GM23248 (cell line): ENCODE measurements at places on chromosomes 13 and 19.

GRCh38 chr13:103288114-103288513, 221.9 kb upstream of the SLC10A2 start:
- DNase-seq: no peak

DNA sequence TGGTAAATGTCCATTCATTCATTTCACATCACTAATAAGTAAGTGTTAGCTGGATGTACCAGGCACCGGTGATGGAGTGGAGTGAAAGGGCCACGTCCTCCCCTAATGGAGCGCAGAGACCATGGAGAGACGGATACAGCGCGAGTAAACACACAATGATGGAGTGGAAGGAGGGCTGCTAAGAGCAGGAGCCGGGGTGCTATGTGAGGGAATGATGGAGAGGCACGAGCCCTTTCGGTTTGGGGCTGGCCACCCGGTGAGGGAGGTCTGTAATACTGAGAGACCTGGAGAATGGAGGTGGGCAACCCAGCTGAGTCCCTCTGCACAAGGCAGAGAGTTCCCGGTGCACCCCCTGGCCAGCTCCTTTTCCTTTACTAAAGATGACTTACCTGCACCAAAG, 53.7 kb downstream of the PEPD start:
- DNase-seq: no peak

DNA sequence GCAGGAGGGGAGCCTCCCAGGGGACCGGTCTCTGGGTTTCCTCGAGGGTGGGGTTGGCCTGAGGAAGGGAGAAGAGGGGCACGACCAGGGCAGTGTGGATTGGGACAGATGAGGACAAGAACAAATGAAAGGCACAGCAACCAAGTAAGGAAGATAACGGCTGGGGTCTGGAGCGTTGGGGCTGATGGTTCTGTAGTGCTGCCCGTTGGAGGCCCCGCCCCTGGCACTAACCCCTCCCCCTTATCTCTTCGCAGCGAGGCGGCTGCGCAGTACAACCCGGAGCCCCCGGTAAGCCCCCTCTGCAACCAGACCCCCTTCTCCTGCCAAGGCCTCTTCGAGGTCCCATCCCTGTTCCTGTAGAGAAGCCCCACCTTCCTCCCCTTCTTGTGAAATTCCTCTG, 2.2 kb downstream of the CAPNS1 start:
- no peak for DNase-seq

DNA sequence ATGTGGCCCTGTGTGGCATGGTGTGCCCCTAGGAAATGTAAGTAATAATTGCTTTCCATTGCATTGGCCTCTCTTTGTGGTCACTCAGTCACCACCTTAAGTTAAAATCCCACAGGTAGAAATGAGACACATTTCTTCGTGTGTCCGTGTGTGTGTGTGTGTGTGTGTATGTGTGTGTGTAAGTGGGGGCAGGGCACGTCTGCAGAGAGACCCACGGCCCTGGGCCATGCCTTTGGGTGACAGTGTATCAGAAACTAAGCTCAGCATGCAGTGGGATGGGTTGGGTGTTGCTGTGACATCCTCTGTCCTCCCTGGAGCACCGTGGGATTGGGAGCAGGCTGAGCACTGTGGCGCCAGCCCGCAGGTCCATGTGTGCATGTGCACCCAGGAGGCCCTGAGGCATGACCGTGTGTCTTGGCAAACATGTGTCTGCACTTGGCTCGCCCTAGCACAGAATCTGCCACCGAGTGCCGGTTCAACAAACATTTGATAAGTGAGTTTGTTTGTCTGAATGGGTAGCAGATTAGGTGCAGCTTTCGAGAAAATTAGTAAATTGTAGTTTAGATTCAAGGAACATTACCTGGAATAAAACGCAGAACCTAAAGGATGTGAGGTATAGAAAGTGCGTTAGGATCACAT, 91.8 kb downstream of the WTIP start:
- no peak for DNase-seq

DNA sequence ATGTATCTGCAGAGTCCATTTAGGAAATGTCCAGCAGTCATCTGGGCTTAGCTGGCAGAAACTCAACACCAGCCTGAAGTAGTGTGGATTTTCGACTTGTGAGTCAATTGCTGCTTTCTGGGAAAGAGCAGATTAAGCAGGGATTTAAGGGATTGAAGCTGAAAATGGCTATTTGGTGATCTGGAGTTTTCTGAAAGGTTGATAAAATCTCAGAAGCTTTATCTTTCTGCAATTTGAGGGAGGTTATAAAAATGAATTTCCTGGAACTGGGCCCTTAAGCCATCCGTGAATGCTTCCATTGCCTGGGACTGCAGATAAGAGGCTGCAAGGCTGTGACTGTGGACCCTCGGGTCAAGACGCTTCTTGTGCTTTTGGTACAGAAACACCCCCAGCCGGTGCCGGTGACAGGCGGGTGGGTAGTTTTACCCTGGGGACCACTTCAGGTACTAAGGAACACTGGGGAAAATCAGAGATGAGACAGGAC, 61.5 kb downstream of the COL4A1 start:
- DNase-seq: peak; percentile 68

DNA sequence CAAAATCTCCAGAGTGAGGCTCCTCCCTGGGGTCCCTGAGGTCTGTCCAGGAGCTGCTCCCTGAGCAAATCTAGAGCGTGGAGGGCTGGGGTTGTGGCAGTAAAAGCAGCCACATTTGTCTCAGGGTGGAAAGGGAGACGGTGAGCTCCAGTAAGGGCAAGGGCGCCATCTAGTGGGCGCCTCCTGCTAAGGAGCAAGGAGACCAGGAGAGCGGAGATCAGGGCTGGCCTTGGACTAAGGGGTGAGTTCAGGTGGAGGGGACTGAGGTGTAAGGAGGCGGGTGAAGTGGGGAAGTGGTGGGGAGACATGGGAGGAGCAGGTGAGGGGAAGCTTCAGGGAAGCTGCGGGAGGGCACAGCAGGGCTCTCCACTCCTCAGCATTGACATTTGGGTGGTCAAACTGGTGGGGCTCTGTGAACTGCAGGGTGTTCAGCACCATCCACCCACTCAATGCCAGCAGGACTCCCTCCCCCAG, 5.3 kb upstream of the CEACAM21 start:
- DNase-seq: peak; percentile 85

- no peak for DNase-seq
These were observed 1.1 kb downstream of the ARL11 start for GRCh38 chr13:49629196-49629938.

GRCh38 chr13:51532736-51533197, 51.5 kb upstream of the WDFY2 start:
- no peak for DNase-seq

DNA sequence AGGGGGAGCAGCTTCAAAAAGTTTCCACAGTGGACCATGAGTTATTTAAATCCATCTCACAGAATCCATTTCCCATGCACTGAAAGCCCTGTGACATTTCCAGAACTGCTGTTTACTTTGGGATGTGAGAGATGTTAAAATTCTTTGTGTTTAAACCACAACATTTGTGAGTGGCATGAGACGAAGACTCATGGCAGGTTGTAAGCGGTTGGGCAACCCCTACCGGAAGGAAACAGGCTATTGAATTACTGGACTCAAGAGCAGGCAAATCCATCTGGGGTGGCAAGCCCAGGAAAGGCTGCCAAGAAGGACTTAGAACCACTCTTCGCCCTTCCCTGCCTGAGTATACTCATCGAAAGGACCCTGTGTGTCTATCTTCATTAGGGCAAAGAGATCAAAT, 22.3 kb upstream of the CLDN10 start:
- no peak for DNase-seq

- peak; percentile 30 for DNase-seq
These were observed 46.8 kb downstream of the SLC7A1 start for GRCh38 chr13:29548722-29549121.

GRCh38 chr13:30466358-30466714, 600 bp upstream of the HMGB1 start:
- DNase-seq: peak; percentile 64

GRCh38 chr13:68927387-68928026, 1180.1 kb upstream of the ATXN8OS start:
- no peak for DNase-seq

- peak; percentile 78 for DNase-seq
These were observed 129.8 kb downstream of the DLEU7 start for GRCh38 chr13:50713523-50714248.

DNA sequence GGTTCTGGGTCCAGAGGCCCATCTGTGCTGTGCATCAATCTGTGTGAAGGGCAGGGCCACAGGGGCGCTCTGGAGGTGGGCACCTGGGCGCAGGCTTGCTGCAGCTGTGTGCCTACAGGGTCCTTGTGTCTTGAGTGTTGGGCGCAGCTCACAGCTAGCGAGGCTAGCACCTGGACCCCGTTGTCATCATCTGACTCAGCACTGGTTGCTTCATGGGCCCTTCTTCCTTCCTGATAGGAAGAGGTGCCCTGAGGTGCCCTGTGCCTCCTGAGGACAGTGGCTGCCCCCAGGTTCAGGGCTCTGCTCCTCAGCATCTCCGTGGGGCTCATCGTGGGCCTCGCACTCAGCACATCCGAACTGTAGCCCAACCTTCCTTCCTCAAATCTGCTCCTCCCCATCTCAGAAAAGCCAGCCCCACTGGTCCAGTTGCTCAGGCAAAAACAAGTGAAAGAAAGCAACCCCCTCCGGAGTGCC, 54.8 kb downstream of the GATAD2A start:
- DNase-seq: peak; percentile 42

- DNase-seq: no peak
These were observed 92.0 kb upstream of the WASF3 start for GRCh38 chr13:26465514-26465913.

DNA sequence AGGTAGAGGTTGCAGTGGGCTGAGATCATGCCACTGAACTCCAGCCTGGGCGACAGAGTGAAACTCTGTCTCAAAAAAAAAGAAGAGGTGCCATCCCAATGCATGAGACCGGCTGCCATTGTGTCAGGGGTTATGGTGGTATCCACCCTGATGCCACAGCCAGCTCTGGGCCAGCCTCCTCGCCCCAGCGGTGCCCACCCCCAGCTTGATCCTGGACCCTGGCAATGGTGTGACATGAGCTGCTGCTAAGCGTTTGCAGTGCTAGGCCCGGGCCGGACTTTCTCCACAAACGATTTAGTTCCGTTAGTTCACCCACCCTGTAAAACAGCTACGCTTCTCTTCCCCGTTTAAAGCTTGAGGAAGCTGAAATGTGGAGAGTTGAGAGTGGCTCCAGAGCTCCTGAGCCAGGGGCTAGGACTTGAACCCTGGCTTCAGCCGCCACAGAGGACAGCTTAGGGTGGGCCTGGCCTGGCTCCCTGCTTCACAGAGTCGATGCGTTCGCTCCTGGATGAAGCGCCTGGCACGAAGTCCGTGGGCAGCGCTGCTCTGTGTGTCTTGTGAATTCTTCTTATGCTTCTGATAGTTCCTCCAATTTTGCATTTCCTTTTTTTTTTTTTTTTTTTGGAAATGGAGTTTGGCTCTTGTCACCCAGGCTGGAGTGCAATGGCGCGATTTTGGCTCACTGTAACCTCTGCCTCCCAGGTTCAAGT, 25.5 kb downstream of the NKPD1 start:
- DNase-seq: no peak

GRCh38 chr13:25762281-25762680, 289.5 kb downstream of the SHISA2 start:
- no peak for DNase-seq

- peak; percentile 7 for DNase-seq
These were observed 38.6 kb upstream of the GAS6 start for GRCh38 chr13:113902481-113902880.

GRCh38 chr13:43363156-43363953, 340.0 kb downstream of the DNAJC15 start:
- peak; percentile 70 for DNase-seq

DNA sequence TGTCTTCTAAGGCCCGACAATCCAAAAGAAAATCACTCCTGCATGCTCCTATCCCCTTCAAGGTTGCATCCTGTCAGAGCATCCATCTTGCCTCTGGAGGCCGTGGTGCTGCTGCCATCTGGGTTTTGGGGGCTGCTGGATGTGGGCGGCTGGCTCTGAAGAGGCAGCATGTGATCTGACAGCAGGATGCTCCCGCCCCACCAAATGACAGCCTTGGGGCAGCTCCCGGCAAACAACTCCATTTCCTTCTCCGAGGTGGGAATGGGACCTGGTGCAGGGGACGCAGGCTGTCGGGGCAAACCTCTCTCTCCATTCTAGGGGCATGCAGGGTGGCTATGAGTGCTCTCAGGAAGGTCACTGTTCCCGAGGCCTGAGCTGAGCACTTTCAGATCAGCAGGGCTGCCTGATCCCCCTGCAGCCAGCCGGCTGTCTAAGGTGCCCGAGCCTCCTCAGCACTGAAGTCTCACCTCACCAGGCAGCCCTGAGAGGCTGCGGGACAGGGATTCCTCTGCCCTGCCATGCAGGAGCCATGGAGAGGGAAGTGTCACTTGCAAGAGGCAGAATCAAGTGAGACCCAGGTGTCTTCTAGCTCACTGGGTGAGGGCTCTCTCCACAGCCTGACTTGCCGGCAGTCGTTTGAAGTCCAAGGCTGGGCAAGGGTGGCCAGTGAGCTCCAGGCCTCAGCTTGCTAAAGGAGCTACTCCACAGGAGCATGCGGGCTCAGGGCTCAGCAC, 28.8 kb downstream of the TSSK6 start:
- no peak for DNase-seq

DNA sequence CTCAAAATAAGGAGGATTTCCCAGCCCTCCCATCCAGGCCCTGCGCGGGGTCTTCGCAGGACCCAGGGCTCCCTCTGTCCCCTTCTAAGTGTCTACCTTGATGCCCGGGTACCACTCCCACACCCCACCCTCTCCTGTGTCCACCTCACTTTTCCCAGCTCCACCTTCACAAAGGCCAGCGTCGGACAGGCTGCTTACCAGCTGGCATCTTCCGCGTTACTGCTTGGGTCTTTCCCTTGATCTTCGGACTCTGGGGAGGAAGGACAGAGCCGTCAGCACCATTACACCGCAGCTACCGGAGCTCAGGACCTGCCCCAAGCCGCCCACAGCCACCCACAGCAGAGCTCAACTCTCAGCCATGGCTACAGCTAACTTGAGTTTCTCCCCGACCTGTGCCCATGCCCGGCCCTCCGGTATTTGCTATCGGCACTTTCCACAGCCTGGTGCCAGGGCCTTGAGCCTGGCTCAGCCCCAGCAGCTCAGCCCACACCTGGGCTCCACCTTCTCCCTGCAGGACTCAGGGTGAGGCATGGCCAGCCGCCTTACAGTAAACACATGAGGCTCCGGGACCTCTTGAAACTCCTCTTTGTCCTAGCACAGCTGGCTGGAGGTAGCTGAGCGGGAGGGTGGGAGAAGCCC, 3.8 kb downstream of the C13orf46 start:
- DNase-seq: no peak

DNA sequence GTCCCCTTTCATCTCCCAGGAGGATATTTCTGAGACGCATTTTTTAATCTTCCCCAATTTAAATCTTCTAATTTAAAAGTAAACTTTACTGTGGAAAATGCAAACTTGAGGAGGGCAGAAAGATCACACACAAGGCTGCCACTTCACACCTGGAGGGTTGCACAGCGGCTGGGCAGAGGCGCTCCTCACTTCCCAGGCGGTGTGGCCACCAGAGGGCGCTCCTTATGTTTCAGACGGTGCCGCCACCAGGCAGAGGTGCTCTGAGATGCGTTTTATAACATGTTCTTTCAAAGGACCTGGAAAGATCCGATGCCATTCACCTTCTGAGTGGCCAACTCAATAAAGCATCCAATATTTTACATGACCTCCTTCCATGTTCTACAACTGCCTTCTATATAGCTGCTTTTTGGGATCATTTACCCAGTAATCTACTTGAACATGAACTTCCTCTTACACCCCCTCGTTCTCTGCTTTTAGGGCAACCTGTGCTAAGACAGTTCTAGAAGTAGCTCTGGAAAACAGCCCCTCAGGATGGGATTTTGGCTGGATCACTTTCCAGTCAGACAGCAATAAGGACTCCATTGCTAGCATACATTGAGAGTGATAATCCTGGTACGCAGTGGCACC, 14.8 kb upstream of the MTUS2 start:
- peak; percentile 25 for DNase-seq

GRCh38 chr13:39527961-39528660, 74.9 kb downstream of the LHFPL6 start:
- DNase-seq: peak; percentile 97

- no peak for DNase-seq
These were observed 1825.3 kb downstream of the SLITRK5 start for GRCh38 chr13:89496478-89496877.
